ENCODE measurements at places on chromosomes 6 and 20.
A peak's percentile ranks its signal among the peaks of the same experiment; 100 is the strongest.

DNA sequence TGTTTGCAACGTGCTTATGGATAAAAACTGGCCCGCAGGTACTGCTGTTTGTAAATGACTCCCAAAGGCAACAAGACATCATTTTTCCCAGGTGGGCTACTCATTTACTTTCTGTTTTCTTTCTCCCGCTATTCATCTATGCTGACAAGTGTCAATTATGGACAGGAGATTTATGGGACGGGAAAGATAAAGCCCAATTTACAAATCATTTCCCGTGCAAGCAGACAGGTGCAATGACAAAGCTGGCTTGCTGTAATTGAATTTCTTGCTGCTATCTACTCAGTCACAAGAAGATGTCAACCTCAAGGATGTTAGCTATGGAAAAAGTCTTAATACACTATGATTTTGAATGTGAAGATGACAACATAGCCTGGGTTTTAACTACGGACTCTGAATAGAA, 125.5 kb downstream of the EPHA7 start:
- DNase-seq = no peak

DNA sequence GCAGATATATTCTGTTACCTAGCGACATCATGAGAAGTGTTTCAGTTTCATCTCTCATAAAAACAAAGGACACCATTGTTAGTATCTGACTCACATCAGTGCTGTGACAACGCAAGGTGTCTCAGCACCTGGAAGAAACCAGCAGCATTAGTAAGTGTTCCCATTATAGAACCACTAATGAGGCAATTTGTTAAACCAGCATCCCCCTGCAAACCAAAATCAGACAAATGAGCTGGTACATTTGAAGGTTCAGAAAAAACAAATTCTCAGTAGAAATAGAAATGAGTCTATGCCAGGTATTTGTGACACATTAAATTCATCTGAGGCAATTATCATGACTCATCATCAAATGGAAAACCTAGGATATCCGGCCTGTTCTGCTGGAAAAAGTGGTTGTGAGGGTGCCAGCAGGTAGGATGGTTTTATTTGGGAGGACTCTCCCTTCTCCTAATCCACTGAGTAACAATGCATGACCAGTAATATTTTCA, 151.7 kb downstream of the TMEM200A start:
- DNase-seq = no peak

DNA sequence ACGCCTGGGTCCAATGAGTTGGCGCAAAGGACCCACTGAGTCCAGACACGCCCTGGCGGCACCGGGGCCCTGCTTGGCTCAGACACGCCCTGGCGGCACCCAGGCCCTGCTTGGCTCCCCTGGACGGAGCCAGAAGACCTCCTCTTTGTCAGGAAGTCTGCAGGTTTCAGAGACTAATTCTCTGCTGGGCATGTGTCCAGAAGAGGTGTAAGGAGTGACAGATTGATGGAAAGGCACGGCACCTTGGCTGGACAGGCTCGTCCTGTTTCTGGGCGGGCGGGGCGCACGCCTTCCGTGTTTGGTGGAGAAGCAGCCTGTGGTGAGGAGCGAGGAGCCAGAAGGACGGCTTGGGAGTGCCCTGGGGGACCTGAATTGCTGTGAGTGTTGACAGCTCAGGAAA, 23.1 kb upstream of the DACT2 start:
- no peak for DNase-seq

GRCh38 chr20:51800872-51801121, 1.5 kb downstream of the SALL4 start:
- DNase-seq = no peak

DNA sequence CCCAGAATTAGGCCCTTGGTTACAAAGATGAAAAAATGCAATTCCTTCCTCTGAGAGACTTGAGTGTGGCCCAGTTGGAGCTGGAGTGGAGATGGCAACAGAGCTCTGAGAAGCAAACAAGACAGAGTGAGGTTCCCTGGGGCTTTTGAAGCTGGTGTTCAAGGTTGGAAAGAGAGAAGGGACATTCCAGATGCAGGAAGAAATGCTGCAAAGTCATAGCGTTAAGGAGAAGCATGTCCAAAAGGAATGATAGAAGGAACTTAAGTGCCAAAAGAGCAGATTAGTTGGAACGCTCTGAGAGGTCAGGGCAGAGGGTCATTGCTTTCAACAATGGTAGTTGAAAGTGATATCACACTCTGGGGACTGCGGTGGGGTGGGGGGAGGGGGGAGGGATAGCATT, 251.8 kb downstream of the TBC1D7 start:
- DNase-seq = no peak

DNA sequence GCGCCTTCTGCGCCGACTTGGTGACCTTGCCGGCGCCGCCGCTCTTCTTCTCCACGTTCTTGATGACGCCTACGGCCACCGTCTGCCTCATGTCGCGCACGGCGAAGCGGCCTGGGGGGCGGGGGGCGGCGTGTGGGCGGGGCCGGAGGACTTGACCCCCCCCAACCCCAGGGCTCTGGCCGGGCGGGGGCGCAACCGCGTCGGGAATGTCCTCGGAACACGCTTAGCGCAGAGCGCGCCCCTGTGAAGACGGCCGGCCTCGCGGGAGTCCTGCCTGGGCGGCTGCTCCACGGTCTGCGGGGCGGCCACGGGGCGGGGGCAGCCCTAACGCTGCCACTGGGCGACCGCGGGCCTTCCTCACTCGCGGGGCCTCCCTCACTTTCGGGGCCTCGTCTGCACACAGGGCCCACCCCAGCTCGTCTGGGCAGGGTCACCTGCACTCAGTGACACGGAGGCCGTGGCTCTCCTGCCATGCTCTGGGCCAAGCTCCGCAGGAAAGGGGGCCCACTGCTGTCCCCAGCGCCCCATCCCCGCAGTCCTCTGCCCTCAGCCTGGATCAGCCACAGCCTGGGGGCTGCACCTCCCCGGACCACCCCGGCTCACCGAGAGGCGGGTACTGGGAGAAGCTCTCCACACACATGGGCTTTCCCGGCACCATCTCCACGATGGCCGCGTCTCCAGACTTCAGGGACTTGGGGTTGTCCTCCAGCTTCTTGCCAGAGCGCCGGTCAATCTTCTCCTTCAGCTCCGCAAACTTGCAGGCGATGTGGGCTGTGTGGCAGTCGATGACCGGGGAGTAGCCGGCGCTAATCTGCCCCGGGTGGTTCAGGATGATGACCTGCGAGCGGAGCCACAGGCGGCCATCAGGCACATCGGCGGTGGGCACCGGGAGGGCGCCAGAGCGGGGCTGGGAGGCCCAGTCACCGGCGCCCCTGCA, 10.3 kb downstream of the EEF1A2 start:
- no peak for DNase-seq

DNA sequence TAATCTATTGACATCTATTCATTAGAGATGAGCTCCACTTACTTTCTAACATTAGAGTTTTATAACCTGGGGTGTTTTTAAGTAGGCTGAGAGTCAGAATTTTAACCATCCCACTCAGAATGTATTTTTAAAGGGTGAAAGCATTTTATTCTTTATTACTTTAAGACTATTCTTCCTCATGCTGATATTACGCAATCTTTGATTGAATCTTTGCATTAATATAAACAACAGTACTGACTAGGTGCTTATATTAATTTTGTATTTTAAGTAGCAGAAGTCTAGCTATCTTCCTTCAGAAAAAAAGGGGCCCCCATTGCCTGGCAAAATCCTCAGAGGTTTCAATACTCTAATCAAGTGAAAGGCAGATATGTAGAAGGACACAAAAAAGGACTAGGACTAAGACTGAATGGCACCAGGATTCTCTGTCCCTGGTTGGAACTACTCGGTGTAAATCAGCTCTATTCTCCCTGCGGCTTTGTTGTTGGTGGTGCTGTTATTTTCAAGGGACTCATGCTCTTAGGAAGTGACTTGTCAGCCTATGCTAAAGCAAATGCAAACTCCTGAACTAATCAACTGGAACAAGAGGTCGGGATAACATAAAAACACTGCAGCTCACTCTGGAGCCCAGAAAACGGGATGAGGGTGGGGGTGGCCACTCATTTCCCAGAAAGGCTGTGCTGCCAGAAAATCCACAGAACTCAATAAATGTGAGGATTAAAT, 1324.4 kb downstream of the GRIK2 start:
- DNase-seq = no peak

GRCh38 chr20:56826306-56826704, 197.2 kb downstream of the TFAP2C start:
- DNase-seq = no peak

- peak; percentile 76 for DNase-seq
Measured at GRCh38 chr6:41463062-41463930, 82.9 kb upstream of the FOXP4 start.

- DNase-seq = peak; percentile 64
Measured at GRCh38 chr6:80003826-80004172, 650 bp upstream of the TTK start.

- no peak for DNase-seq
Measured at GRCh38 chr6:134714679-134715078, 235.2 kb downstream of the ALDH8A1 start.

DNA sequence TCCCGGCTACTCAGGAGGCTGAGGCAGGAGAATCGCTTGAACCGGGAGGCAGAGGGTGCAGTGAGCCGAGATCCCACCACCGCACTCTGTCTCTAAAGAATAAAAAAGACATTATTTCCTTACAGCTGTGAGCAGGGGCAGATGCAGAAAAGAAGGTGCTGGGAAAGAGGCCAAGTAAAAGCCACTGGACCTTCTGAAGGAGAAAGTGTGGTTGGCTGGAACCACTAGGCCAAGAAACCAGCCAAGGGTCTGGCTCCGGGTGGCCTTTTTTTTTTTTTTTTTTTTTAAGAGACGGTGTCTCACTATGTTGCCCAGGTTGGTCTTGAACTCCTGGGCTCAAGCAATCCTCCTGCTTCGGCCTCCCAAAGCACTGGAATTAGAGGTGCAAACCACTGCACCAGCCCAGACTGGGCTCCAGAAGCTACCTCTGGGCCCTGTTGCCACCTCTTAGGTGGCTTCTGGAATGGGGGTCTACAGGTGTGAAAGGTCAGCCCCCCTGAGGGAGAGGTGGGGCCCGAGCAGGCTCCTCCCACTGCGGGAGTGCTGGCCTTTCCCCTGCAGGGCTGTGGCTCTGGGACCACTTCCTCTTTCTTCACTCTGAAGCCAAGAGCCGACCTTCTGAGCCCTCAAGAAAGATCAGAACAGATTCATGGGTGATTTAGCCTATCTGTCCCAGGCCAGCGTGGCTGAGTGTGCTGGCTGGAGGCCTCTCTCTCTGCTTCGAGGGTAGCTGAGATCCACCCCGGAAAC, at the start of gene FGD2:
FGD2 (plus strand) TSS at position 595 of the 750 bp plus-strand sequence. CDS start 163 bp downstream, outside the sequence.
- DNase-seq = peak; percentile 69

- peak; percentile 23 for DNase-seq
Measured at GRCh38 chr6:84284428-84285049, 57.1 kb upstream of the CEP162 start.

DNA sequence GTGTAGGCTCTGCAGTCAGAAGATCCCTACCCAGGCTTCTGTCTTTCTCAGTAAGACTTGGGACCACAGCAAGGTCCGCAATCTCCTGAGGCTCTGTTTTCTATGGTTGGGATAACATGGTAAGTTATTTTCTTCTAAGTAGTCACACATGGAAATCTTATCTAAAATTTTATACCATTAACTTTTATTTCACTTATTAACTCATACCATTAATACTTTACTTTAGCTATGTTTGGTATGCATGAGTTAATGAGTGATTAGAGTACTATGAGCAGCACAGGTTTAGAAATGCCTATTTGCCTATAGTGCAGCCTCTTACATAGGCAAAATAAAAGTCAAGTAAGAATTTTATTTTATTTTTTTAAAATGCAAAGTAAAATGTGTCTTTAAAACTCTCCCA, 27.2 kb downstream of the GINM1 start:
- DNase-seq = no peak

- DNase-seq = peak; percentile 73
Measured at GRCh38 chr20:9503526-9504245, 10.7 kb upstream of the LAMP5 start.

DNA sequence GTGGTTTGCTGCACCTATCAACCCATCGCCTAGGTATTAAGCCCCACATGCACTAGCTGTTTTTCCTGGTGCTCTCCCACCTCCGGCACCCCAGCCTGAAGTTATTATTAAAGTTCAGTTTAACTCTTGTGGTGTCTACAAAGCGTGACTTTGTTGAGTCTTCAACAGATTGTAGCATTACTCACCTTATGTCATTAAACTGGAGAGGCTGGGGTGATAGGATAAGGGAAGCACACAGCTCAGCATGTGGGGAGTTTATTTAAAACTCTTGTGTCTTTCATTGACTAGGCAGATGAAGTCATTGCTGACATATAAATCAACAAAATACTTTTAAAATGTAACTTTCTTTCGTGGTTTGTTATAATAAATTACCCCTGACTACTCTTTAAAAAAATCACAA, 84.7 kb upstream of the GCM1 start:
- DNase-seq = no peak

DNA sequence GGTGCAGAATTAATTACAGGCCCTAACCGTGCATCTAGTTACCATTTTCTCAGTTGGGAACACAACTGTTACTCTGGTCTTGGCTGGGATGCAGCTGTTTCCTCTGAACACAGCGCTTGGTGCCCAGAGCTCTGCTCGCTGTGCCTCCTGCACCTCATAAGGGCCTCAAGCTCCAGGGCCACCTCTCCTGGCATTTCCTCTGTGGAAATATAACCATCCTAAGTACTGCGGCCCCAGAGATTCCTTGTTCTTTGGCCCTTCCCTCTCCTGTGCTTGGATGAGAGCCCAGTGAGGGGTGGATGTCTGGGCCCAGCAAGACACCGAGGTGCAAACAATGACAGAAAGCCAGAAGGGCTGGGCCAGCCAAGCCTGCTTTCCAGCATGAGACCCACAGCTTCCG, 169.9 kb upstream of the CST7 start:
- DNase-seq = no peak
